Sigmoid colon (tissue), 7 donors: ENCODE measurements at places on chromosomes 2 and 18. TPM values are rescaled to one million over a fixed set of nuclear protein-coding genes. Genes with fewer than 3 reads are reported as not detected.

HRH4 gene
- total RNA-seq: not detected

DNA sequence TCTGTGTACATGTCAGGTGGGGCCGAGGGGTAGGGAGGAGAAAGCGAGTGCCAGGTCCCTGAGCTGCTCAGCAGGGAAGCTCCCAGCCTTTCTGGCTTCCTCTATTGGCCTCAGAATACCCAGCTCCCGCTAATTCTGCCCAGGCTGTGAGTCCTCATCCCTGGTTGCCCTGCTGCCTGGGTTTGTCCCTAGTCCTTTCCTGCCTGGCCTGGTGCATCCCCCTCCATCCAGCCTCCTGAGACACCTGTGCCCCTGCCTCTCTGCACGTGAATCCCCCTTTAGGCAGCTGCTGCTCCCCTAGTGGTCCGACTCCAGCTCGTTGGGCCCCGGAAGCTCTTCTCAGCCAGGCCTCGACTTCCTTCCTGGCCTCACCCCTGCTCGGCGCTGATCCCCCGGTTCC lies 54.6 kb downstream of the INHBB start:
- DNase-seq: peak; percentile 52

DNA sequence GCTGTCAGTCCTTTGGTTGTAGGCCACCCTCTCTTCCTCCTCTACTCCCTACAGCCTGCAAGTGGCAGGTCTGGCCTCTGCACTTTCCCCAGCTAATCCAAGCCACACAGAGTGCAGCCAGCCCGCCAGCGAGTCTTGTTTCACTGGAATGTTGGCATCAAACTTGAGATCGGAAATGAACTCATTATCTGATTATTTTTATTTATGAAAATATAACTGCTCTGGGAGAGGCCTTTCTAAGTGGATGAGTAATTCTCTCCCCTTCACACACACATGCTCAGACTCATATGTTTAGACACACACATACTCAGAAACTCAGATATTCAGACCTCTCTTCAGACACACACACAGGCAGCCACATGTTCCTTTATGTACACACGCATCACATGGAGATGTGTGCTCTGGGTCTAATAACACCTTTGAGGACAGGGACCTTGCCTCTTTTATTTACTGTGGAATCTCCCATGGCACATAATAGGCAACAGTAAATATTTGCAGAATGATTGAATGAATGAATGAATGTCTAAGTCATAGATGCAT lies 151.3 kb downstream of the ZFP36L2 start:
- peak; percentile 95 for DNase-seq

- peak; percentile 77 for DNase-seq
These were observed 39.9 kb downstream of the REEP1 start for GRCh38 chr2:86297382-86298147.

DNA sequence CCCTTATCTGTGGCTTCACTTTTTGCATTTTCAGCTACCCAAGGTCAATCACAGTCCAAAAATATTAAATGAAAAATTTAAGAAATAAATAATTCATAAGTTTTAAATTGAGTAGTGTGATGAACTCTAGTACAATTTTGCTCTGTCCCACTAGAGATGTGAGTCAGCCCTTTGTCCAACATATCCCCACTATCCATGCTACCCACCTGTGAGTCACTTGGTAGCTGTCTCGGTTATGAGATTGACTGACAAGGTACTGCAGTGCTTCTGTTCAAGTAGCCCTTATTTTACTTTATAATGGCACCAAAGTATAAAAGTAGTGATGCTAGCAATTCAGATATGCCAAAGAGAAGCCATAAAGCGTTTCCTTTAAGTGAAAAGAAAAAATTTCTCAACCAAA lies 28.8 kb downstream of the ADCY3 start:
- no peak for DNase-seq

KCNG2 gene
- not detected for total RNA-seq

GRCh38 chr2:229783108-229783721 lies 68.9 kb upstream of the DNER start:
- no peak for DNase-seq

GRCh38 chr2:40039549-40039948 lies 260.5 kb upstream of the THUMPD2 start:
- no peak for DNase-seq
